Testis (tissue), 5 donors: ENCODE measurements at places on chromosomes 6 and 20.

- DNase-seq = no peak
- H3K27me3 ChIP-seq = no peaks in the 10 kb centered on the region
- no peaks in the 10 kb centered on the region for H3K36me3 ChIP-seq
- H3K4me1 ChIP-seq = peaks cover 5% of the 10 kb centered on the region
- no peak overlapping the region for H3K4me3 ChIP-seq
- H3K27ac ChIP-seq = no peak overlapping the region
These were observed 21.6 kb upstream of the FOXP4 start for GRCh38 chr6:41524634-41525011.

DNA sequence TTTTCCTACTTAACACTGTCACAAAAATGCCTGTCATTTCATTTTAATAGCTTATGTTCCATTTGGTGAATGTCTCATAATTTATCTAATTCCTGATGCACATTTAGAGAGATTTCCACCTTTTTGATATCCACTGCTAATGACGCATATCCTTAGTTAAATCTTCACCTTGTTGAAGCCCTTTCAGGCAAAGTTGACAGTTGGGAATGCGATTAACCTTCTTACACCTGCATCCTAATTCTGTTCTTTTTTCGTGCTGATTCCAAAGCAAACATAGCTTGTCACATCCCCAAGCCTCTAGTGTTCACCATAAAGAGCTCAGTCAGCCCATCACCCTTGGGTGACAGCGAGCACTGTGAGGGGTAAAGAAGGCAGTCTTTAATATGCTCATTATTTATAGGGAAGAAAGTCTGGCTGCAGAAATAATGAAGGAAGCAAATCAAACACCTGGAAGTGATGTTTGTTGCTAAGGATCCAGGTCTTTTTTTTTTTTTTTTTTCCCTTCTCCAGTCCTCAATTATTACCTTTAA lies 205.6 kb downstream of the DTNBP1 start:
- H3K4me3 ChIP-seq = no peak overlapping the region
- peaks cover 18% of the 10 kb centered on the region for H3K4me1 ChIP-seq
- H3K27me3 ChIP-seq = no peaks in the 10 kb centered on the region
- no peaks in the 10 kb centered on the region for H3K36me3 ChIP-seq
- H3K27ac ChIP-seq = no peak overlapping the region

- H3K4me3 ChIP-seq = no peak overlapping the region
- H3K36me3 ChIP-seq = no peaks in the 10 kb centered on the region
- peaks cover 5% of the 10 kb centered on the region for H3K4me1 ChIP-seq
- H3K27ac ChIP-seq = no peak overlapping the region
- no peaks in the 10 kb centered on the region for H3K27me3 ChIP-seq
These were observed 7.1 kb upstream of the PSMG4 start for GRCh38 chr6:3251462-3252314.

DNA sequence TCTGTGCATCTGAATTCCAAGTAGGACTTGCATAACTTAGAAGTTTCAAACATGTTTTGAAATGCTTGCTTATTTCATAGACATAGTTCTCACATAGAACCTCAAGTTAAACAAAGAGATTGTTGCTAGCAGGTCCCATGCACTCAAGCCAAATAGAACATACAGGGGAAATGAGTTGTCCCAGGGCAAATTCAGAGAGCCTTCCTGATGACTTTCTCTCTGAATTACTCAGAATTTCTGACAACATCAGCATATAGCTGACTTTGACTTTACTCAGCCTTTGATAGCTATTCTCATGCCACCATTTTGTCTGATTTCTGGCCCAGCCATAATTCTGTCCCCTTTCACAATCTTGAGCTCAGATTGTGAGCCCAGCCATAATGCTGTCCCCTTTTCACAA lies 333.2 kb upstream of the PLCB4 start:
- no peaks in the 10 kb centered on the region for H3K36me3 ChIP-seq
- H3K27ac ChIP-seq = no peak overlapping the region
- H3K4me3 ChIP-seq = no peak overlapping the region
- H3K27me3 ChIP-seq = no peaks in the 10 kb centered on the region
- H3K4me1 ChIP-seq = no peaks in the 10 kb centered on the region
- no peak for DNase-seq

DNA sequence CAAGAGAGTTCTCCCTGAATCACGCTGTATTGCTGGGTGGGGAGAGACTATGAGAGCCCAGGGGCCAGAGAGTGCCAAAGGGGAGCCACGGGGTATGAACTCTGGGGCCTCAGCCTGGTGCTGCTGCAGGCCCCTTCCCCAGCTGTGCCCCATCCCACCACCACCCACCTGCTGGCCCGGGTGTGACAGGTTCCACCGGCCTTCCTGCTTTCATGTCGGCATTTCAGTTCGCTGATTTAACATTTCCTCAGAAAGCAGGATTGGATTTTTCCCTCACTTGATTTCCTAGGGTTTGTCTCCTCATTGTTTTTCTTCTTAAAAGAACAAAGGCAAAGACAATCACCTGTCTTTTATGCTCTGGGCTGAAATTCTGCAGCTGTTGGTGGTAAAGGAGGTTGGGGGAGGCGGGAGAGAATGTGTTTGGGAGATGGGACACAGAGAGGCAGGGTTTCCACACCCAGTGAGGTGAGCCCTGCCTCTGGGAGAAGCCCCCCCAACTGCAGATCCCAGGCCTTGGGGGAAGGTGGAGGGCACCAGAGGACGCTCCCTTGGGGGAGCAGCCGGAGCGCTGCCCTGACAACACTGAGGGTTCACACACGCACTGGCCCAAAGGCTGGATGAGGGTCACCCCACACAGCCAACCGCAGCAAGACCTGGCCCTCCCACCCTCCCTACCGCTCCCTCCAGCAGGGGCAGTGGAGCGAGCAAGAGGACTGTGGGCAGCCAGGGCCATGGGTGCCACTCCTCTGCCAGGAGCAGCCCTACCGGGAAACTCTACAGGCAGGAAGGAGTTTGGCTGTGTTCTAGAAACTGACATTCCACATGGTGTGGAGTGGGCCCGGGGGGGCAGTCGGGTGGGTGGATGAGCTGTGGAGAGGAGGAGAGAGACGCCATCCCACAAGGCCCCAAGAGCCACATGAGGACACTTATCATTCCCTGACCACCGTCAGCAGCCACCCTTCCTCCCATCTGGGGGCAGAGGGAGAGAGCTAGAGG lies 10.5 kb upstream of the MLN start:
- no peaks in the 10 kb centered on the region for H3K27me3 ChIP-seq
- no peaks in the 10 kb centered on the region for H3K4me1 ChIP-seq

DNA sequence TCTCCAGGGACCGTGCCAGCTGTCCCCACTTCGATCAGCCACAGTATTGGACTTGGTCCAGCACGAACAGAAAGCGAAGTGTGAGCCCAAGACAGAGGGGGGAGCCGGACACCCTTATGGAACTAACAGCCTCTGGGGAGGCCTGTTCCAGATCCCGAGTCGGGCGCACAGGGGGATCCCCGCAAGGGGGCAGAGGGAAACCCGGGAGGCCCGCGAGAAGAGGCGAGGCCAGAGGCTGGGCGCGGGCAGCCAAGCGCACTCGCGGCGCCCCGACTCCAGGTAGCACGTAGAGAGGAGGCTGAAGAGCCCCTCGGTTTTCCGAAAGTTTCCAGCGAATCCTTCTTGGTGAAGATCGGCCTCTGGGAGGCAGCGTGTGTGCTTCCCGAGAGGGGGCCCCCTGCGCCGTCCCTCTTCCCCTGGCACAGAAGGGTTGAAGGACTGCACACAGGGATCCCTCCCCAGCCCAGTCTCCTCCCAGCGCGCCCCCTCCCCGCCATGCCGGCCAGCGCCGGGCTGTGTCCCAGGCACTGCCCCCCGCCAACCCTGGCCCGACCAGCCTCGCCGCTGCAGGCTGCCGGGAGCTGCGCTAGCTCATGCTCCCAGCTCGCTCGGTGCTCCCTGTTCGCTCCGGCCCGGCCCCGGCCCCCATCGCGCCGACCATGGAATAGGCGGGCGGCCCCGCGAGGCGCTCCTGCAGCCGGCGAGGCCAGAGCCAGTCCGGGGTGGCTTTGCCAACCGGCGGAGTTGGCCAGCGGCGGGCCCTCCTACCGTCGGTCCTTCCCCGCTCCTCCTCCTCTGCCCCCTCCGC lies 577 bp upstream of the SLC24A3 start:
- H3K4me3 ChIP-seq = peak overlapping the region; percentile 62
- no peaks in the 10 kb centered on the region for H3K36me3 ChIP-seq
- DNase-seq = peak; percentile 32
- H3K4me1 ChIP-seq = no peaks in the 10 kb centered on the region
- peak overlapping the region; percentile 39 for H3K27ac ChIP-seq
- no peaks in the 10 kb centered on the region for H3K27me3 ChIP-seq

- no peaks in the 10 kb centered on the region for H3K4me1 ChIP-seq
- no peaks in the 10 kb centered on the region for H3K27me3 ChIP-seq
- no peaks in the 10 kb centered on the region for H3K36me3 ChIP-seq
- no peak overlapping the region for H3K4me3 ChIP-seq
- no peak overlapping the region for H3K27ac ChIP-seq
These were observed 51.5 kb downstream of the RPS12 start for GRCh38 chr6:132865829-132866228.

- no peak for DNase-seq
- no peaks in the 10 kb centered on the region for H3K36me3 ChIP-seq
- H3K27ac ChIP-seq = no peak overlapping the region
- H3K4me1 ChIP-seq = no peaks in the 10 kb centered on the region
- no peak overlapping the region for H3K4me3 ChIP-seq
These were observed 187.8 kb downstream of the KIF16B start for GRCh38 chr20:16385462-16385861.

DNA sequence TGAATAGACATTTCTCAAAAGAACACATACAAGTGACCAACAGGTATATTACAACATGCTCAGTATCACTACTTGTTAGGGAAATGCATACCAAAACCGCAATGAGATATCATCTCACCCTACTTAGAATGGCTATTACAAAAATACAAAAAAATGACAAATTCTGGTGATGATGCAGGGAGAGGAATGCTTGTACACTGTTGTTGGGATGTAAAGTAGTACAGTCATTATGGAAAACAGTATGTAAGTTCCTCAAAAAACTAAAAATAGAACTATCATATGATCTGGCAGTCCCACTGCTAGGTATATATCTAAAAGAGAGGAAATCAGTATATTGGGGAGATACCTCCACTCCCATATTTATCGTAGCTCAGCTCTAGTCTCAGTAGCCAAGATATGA lies 10.9 kb upstream of the SLC17A5 start:
- no peak overlapping the region for H3K27ac ChIP-seq
- no peaks in the 10 kb centered on the region for H3K4me1 ChIP-seq
- no peak overlapping the region for H3K4me3 ChIP-seq
- H3K27me3 ChIP-seq = no peaks in the 10 kb centered on the region
- no peak for DNase-seq

DNA sequence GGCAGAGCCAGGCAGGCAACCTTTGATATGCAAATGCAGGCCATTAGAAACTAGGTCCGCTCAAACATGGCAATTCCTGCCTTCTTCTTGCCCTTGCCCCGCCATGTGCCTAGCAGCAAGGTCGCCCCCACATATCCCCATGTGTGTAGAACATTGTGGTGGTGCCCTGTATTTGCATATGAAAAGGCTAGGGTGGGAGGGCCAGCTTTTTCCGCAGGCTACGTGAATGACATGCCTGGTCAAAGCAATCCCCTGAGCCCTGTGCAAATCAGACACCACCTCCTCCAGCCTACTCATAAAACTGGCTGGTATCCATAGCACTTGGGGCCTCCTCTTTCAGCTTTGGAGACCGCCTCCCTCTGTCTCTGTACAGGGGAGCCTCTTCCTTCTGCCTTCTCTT lies 31.6 kb downstream of the GSTA2 start:
- H3K27me3 ChIP-seq = no peaks in the 10 kb centered on the region
- H3K27ac ChIP-seq = no peak overlapping the region
- H3K4me1 ChIP-seq = peaks cover 13% of the 10 kb centered on the region

DNA sequence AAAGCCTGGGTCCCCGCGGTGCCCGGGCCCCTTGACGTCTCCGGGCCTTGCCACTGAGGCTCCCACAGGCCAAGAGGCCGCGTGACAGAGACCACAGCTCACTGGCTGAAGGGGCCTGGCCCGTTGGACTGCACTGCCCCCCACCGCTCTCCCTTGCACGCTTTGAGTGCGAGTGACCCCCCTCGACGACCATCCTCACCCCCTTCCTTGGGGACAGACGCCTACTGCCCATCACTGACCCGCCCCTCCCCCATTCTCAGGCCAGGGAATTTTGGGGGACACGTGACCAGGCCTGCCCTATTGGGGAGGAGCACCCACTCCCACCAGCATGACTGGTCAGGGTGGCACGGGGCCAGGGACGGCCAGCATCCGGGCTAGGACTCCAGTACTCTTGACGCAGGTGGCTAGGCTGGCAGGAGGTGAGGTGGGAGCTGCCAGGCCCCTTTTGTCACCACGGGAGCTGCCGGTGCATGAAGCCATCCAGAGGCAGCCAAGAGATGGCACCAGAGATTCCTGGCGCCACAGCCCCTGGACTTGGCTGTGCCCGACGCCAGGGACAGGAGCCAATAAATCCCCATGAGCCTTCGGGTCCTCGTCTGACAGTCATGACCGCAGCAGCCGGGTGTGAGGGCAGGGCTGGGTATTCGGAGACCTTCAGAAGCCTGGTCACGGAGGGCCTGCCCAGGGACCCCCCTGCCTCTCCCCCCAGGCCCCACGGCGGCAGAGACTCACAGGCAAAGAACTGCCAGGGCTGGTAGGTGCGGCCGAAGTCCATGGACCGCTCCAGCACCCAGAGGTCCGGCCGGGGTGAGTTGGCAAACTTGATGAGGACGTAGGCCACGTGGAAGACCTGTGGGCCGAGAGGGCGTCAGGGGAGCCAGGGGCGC lies 14.5 kb downstream of the LAMA5 start:
- peaks cover 40% of the 10 kb centered on the region for H3K4me1 ChIP-seq
- no peak overlapping the region for H3K27ac ChIP-seq
- no peaks in the 10 kb centered on the region for H3K36me3 ChIP-seq
- no peak overlapping the region for H3K4me3 ChIP-seq
- no peaks in the 10 kb centered on the region for H3K27me3 ChIP-seq
- DNase-seq = peak; percentile 85

DNA sequence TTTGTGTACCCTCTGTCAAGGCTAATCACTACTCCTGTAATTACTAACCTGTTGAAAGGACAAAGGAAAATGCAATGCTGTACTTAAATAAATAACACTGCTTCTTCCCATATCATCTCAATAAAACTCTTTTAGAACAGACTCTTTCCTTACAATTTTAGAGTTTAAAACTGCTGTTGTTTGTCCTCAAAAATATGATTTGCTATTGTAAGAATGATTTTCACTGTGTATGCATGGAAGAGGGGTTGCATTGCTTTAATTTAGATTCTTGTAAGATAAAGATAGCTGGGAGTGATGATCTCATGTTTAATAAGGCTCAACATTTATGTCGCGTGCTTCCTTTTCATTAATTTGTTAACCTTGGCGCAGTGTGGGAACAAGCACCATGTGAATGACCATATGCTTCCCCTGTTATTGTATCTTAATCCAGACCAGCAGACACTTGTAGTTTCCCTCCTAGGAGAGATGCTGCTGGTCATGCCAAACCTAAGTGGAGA lies 89.8 kb upstream of the ATXN1 start:
- no peaks in the 10 kb centered on the region for H3K27me3 ChIP-seq
- no peak overlapping the region for H3K27ac ChIP-seq
